Prostate gland (tissue), 2 donors: ENCODE measurements at places on chromosomes 3 and 15.

- DNase-seq = no peak
These were observed 8.6 kb upstream of the SRP14 start for GRCh38 chr15:40047415-40048210.

DNA sequence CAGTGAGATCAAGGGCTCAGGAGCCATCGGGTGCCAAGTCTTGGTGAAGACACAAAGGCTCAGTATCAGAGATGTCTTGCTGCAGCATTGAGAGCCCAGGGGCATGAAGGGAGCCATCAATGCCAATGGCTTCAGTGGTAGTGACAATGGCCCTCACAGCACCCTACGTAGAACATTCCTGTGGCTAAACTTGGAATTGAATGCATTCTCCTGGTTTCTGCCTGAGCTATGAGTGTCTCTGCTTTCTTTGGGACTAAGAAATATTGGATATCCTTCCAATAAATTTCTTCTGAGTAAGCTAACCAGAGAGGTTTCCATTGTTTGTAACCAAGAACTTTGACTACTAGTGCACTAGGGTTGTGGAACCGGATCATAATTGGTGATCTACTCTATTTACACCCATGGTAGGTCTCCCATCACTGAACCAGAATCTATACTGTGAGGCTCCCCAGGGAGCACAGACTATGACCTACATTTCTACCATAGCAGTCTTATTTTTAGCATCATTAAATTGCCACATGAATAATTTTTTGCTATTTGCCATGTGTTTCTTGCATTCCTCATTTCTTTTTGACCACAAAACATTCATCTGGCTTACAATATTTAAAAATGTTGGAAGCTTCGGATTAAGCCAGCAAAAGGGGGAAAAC lies 31.6 kb upstream of the PDZRN3 start:
- DNase-seq = no peak

DNA sequence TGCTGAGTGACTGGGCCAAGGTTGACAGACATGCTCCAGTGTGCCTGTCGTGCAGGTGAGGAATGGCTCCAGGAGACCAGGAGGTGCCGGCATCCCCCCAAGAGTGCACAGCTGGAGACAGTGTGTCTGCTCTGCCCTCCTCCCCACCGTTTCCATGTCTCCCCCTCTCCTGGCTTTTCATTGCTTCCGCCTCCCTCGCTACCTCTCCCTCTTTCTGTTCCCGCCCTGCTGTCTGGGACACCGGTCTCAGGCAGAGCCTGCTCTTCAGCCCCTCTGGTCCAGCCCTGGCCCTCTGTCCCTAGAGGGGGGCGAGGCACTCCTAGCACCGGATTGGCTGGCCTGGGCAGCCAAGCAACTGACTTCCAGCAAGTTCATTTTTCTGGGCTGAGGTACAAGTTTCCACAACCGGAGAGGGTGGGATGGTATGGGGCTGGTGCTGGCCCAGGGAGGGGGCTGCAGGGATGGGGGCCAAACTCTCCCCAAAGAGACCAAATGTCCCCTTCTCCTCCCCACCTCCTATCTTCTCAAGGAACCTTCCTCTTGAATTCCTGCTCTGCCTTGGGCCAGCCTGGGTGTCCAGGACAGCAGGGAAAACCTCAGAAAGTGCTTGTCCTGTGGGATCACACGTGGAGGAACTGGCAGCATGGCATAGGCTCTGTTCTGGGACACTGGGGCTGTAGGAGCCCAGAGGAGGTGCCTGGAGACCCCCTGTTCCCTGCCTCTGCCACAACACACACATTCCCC lies 32.6 kb downstream of the PRKCD start:
- no peak for DNase-seq

- DNase-seq = no peak
These were observed 454.6 kb upstream of the ARPP21 start for GRCh38 chr3:35184775-35185174.

GRCh38 chr3:127141921-127142730 lies 50.8 kb upstream of the PRR23E start:
- DNase-seq = peak; percentile 85

DNA sequence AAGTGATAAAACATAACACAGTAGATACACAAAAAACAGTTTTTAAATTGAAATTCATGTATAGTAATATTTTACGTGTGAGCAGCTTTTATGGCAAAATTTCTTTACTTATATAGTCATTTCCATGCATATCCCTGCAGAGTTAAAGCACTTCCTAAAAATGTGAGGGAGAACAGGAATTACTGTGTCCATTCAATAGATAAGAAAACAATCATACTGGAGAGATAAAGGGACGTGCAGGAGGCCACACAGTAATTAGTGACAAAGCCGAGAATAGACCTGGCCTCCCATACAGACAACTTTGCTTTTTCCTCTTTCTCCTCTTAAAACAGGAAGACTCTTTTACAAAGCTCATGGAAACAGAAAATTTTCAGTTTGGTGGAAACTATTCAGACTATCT lies 247.5 kb downstream of the CDIN1 start:
- no peak for DNase-seq

DNA sequence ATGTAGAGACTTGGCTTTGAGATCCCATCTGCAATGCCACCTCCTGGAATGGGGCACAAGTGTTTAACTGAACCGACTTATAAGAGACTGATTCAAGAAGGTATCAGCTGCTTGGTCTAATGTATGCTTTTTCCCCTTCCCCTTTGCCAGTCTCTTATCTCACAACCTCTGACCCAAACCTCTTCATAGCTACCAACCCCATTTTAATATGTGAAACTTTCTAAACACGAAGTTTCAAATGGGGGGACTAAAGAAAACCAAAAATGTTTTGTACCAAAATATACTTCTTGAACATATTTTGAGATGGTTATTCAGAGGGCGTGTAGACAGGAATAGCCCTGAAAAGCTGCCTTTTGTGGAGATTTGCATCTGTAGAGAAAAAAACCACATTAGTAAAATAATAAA lies 73.1 kb downstream of the OXSM start:
- DNase-seq = no peak

- DNase-seq = no peak
These were observed 325.4 kb upstream of the AGTR1 start for GRCh38 chr3:148372206-148372875.

DNA sequence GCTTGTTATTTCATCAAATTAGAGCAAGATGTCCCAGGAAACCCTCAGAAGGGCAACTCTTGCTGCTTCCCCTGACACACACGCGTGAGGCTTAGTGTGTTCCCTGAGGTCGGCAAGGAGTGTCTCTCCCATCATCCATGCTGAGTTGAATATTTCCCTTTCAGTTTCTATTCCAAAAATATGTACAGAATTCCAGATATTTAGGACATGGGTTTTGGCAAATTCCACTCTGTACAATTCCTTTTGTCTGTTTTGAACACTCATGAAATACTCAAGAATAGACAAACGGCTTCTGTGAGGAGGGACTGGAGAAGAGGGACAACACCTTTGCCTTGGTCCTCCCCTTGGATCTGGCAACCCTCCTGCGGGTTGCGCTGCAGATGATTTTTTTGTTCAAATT lies 138.0 kb downstream of the DUT start:
- no peak for DNase-seq

DNA sequence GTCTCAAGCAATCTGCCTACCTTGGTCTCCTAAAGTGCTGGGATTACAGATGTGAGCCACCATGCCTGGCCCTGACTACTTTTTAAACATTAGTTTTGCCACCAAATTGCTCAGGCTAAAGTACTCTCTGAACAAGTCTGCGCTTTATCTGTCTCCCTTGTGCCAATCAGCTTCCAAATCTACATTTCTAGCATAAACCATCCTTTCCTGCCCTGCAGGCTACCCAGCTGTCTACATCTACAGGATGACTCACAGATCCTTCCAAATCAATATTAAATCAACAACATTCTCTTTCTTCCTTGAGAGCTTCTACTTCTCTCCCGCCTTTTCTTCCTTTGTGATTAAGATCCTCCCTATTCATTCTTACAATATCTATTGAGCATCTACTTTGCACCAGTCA lies 16.0 kb upstream of the ATOSA start:
- DNase-seq = no peak

- no peak for DNase-seq
These were observed 66.1 kb downstream of the SEC22A start for GRCh38 chr3:123267821-123268220.

- DNase-seq = peak; percentile 73
These were observed 502.4 kb downstream of the LPP start for GRCh38 chr3:188656196-188656982.

GRCh38 chr3:149638228-149639092 lies 19.4 kb downstream of the WWTR1 start:
- DNase-seq = peak; percentile 20

- no peak for DNase-seq
These were observed 302.1 kb upstream of the SGO1 start for GRCh38 chr3:20488151-20488550.
